ENCODE measurements at places on chromosomes 12 and 14. TPM values are rescaled to one million over a fixed set of nuclear protein-coding genes. Genes with fewer than 3 reads are reported as not detected.

DNA sequence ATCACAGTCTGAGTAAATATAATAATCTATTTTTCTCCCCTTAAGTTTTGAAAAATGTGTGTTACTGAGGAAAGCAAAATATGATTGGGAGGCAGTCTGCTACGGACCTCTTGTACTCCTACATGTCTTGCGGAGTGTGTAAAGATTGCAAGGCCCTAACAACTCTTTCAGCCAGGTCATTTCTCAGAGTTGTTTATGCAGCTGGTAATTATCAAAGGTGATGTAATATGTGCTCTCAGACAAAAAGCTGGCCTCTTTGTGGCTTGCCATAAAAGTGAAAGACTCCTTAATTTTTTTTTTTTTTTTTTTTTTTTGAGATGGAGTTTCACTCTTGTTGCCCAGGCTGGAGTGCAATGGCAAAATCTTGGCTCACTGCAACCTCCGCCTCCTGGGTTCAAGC lies 40.5 kb upstream of the MON2 start:
- DNase-seq: no peak

DNA sequence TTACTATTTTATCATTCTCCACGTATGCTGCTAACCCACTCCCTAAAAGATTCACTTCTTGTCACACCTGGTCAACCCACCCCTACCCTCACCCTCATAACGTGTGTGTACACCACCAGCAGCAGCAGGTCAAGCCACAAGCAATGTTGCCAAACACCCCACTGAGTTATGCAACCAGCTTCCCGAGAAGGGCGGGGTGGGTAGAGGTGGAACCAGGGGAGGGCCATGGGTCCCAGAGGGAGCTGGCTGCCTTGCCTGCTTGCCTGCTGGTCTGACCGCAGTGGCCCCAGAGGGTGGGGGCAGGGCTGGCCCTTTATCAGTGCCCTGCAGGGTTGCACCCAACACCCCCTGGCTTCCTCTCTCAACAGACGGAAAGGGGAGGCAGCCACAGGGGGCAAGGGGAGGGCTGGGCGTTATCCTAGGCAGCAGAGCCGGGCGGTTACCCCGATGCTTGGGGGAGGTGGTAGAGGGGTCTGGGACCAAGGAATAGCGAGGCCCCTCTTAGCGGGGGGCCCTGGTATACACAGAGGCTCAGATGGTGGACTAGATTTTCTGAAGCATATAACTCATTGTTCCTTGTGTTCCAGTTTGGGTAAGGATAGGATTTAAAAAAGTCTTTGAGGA lies 3.5 kb upstream of the NFE2 start:
- no peak for DNase-seq

GRCh38 chr14:22155571-22155970 lies 433.5 kb downstream of the DAD1 start:
- DNase-seq: no peak

- peak; percentile 91 for DNase-seq
These were observed 22.4 kb downstream of the DDX47 start for GRCh38 chr12:12835378-12836146.

- peak; percentile 32 for DNase-seq
These were observed 411.9 kb downstream of the FUT8 start for GRCh38 chr14:65824285-65824977.

DNA sequence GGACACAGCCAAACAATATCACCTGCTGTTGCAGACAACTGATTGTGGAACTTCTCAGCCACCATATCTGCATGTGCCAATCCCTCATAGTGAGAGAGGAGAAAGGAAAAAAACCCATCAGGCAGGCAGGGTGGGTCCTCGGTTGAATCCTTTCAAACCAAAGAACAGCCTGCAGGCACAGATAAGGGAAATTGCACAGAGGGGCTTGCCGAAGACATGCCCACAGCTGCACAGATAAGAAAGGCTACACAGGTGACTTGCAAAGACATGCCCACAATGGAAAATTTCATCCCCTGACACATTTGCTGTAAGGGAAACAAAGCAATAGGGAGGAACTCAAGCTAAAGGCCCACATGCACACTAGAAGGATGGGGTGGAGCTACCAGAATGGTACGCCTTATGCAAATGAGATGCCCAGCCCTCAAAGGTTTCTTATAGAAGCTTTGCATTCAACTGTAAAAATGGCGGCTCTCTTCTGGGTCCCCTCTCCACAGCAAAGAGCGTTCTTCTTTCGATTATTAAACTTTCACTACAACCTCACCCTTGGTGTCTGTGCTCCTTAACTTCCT lies 170.0 kb upstream of the TMPO start:
- DNase-seq: peak; percentile 96

- no peak for DNase-seq
These were observed 124.6 kb downstream of the SINHCAF start for GRCh38 chr12:31201382-31201781.

GRCh38 chr12:2646341-2646740 lies 148.4 kb upstream of the FKBP4 start:
- DNase-seq: no peak

GRCh38 chr12:107778383-107779025 lies 4.0 kb downstream of the ASCL4 start:
- DNase-seq: no peak

The FAM186B gene
- polyA plus RNA-seq: 0.13 TPM

The TAC3 gene
- not detected for polyA plus RNA-seq

The P2RX2 gene
- not detected for polyA plus RNA-seq

The CMTM5 gene
- not detected for polyA plus RNA-seq

The AJUBA gene
- 128 TPM for polyA plus RNA-seq

All from keratinocyte (primary cell).